Colonic mucosa (tissue), 4 donors: ENCODE measurements at places on chromosomes 13 and 19. TPM values are rescaled to one million over a fixed set of nuclear protein-coding genes. Genes with fewer than 3 reads are reported as not detected.

DNA sequence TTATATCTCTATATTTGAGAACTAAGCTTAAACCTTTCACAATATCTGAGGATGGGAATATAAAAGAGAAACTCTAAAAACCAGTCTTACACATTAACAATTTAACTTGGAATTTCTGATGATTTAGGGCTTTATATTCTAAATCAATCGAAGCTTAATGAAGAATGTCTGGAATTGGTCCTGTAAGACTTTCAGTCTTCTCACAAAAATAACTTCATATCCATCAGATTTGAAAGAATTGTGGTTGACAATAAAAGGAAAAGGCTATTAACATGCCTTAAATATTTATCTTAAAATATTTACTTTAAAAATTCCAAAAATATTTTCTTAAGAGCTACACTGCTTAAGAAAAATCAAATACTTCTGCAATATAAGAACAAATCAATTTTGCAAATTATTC lies 27.3 kb downstream of the MYCBP2 start:
- no peak for DNase-seq

DNA sequence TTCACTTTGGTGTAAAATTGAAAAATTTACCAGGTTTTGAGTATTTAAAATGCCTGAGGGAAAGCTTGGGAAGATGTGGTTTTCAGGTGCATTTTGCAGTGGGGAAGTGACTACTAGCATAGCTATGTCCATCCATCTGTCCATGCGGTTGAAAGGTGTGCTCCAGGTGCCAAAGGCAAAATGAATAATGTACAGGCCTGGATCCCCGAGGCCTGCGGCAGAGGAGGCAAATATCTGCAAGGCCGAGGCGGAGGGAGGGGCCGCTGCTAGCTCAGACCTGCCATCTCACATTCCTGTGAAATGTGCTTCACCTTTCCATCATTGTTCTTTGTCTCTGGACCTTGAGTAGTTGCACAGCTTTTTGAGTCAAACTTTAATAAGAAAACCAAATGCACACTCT lies 65.5 kb downstream of the ERCC5 start:
- DNase-seq = no peak

GRCh38 chr13:90979059-90979458 lies 368.4 kb upstream of the MIR17HG start:
- no peak for DNase-seq

The ZNF585A gene
- 10.2 TPM for total RNA-seq

GRCh38 chr13:97583907-97584497 lies 150.0 kb downstream of the RAP2A start:
- no peak for DNase-seq

DNA sequence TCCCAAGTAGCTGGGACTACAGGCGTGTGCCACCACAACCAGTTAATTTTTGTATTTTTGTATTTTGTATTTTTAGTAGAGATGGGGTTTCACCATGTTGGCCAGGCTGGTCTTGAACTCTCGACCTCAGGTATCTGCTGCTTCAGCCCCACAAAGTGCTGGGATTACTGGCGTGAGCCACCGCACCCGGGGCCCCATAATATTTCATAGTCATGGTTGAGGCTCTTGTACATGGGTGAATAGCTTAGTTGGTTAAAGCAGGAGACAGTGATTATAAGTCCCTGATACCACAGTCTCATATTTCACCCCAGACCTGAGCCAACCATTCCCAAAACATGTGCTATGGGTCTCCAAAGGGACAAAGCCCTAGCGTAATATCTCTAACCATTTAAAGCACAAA lies 26.1 kb downstream of the MBNL2 start:
- no peak for DNase-seq

GRCh38 chr13:49980266-49980665 lies 16.6 kb upstream of the TRIM13 start:
- DNase-seq = no peak

DNA sequence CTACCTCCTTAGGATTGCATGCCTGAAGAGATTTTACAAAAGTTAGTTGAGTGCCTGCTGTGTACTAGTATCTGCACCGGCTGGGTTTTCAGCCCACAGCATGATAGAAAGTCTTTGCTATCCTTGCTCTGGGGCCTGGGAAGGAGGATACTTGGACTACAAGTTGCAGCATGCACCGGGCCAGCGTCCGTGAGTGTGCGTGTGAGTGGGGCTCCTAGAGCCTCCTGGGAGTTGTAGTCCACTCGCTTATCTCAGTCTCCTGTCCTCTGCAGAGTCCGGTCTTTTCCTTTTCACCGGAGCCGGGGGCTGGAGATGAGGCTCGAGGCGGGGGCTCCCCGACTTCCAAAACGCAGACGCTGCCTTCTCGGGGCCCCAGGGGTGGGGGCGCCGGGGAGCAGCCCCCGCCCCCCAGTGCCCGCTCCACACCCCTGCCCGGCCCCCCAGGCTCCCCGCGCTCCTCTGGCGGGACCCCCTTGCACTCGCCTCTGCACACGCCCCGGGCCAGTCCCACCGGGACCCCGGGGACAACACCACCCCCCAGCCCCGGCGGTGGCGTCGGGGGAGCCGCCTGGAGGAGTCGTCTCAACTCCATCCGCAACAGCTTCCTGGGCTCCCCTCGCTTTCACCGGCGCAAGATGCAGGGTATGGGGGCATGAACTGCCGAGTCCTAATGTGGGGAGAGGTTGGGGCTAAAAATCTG lies 20.6 kb downstream of the BRSK1 start:
- no peak for DNase-seq

GRCh38 chr13:97933776-97934175 lies 19.7 kb upstream of the IPO5 start:
- no peak for DNase-seq

DNA sequence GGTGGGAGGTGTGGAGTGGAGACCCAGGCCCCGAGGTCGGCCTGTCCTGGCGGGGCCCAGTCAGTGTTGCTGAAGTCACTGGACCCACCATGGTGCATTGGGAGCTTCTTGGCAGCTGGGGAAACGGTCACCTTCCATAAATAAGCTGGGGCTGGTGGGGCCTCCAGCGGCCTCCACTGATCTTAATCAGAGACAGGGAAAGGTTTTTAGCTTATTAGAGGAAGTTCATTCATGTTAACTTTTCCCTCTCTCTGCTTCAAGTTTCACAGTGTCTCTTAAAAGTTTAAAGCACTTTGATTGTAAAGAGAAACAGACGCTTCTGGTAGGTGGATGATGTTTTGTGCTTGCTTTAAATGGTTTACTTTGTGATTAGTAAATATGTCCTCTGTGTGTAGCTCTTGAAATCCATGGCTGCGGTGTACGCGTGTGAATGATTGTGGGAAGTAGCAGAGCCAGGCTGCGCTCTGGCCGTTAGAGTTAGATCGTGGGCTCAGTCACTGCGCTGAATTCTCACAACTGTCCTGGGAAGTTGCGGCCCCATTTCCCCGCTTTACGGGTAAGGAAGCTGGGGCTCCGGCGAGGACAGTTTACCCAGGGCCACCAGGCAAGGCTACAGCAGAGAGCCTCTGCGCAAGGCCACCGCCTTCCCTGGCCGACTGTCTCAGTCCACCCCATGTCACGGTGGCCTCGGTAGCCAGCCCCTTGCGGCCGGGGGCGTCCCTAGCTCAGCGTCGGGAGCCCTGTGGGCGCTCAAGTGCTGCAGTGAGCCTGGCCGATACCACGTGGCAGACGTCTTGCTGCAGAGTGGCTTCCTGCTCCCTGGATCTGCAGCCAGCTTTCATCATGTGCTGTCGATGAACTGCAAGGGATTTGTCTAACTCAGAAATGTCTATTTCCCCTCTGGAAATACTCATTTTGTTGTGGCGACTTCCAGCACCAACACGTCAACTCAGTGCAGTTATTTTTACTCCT lies 16.5 kb upstream of the NDUFS7 start:
- no peak for DNase-seq

DNA sequence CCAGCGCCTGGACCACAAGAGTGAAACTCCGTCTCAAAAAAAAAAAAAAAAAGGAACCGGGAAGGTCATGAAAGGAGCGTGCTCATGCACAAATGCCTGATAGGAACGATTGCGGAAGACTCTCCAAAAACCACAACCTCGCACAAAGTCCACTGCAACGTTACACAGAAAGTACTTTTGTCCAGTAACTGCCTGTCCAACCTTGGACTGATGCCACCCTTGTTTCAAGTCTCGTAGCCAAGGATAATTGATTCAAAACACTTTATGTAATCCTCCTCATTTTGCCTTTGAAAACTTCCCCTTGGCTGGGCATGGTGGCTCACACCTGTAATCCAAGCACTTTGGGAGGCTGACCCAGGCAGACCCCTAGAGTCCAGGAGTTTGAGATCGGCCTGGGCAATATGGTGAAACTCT lies 13.7 kb downstream of the LGALS7 start:
- DNase-seq = peak; percentile 59

The KCNC3 gene
- 0.61 TPM for total RNA-seq

The KLHL1 gene
- 0.11 TPM for total RNA-seq

- DNase-seq = peak; percentile 95
Observed at GRCh38 chr19:58097781-58098681, at the start of gene ZSCAN18. TSS of gene ZSCAN18 (minus strand) at chr19:58098231. CDS start at chr19:58090267, 7,964 bp downstream.

GRCh38 chr13:79710376-79710775 lies 229.4 kb downstream of the NDFIP2 start:
- DNase-seq = no peak

DNA sequence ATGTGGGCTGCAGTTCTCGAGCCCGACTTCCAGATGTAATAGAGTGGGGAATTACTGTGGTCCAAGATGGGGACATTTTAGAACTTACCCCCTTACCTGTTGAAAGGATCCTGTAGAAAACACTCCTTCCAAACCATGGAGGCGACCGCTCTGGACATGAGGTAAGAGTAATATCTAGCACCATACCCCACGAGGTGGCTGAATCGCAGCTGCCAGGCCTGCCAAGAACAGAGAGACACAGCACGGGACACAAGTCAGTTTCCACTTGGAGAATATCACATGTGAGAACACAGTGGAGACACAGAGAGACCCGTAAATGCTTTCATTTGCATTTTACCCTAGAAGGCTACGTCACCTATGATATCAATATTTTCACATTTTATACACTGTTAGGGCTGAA lies 129.2 kb downstream of the MIPEP start:
- DNase-seq = no peak

The ZNF491 gene
- total RNA-seq = 1.9 TPM

DNA sequence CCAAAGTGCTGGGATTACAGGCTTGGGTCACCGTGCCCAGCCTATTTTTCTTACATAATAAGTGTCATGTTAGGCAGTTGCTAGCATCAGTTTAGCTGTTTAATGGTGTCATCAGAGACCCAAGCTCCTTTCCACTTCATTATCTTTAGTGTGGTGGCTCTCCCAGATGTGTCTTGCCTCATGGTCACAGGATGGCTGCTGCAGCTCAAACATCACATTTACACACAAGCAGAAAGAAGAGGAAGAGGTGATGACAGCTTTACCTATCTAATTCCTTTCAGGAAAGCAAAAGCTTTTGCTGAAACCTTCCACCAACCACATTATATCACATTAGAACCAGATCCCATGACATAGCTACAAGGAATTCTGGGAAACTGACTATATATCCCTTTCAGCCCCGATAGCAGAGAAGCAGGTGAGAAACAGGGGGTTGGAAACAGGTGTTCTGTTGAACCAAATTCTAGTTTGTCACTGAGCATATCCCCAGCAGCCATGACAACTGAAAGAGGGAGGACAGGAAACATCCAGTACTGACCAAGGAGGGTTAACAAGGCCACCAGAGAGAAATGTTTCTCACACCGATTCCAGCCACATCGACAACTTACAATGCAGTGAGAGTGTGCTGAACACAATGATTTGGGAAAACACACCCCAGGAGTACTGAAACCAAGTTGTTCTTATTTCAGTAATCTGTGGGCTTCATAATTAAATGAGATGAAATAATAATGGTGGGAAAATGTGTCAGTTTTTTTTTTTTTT lies 617.0 kb downstream of the UQCRFS1 start:
- DNase-seq = no peak

GRCh38 chr13:52868190-52868589 lies 19.8 kb upstream of the PCDH8 start:
- no peak for DNase-seq

GRCh38 chr19:49152119-49152550 lies 3.1 kb downstream of the HRC start:
- no peak for DNase-seq

DNA sequence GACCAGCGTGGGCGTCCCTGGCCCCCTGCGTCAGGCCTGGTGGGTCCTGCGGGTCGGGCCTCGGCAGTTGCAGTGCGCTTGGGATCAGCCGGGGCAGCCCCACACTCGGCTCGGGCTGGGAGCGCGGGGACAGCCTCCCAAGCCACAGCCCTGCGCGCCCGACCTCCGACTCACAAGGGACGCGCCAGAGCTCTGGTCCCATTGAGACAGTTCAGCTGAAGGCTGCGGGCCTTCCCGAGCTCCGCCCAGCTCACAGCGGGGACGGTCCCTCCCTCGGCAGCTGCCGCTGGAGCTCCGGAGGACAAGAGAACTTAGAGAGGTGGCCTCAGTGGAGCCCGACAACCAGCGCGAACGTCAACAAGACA lies 45.7 kb upstream of the ZNF730 start:
- DNase-seq = peak; percentile 20

DNA sequence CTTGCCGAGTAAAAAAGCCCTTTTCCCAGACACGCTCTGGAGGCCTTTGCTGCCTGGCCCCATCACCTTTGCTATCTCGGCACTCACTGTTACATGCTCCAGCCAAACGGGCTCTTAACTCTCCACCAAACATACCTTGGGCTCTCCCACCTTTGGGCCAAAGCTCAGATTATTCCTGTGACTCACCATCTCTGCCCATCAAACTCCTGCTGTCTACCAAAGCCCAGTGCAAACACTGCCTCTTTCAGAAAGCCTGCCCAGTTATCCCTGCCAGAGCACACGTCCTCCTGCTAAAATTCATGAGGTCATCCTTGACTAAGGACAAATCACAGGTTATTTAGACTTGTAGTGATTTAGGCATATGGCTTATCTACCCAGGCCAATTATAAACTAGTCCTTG lies 48.1 kb upstream of the SERPINE3 start:
- DNase-seq = no peak

DNA sequence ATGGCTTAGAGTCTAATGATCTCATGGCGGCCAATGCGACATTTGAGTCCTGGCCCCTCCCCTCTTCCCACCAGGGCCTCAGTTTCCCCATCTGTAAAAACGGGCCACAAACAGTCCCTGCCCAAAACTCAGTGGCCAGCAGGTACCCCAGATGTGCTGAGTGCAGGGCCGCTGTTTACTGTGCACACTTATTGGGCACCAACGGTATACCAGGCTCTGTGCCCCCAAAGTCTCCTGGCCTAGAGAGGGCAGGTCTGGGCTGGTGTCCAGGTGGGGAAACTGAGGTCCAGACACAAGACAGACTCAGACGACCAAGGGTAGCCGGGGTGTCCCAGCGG lies 23.6 kb upstream of the WDR18 start:
- DNase-seq = no peak

The TRPM4 gene
- total RNA-seq = 175 TPM

GRCh38 chr19:17576758-17577456 lies 21.5 kb downstream of the COLGALT1 start:
- DNase-seq = peak; percentile 87

The LILRA1 gene
- 0.50 TPM for total RNA-seq

The CEACAM1 gene
- 510 TPM for total RNA-seq

The ZNF223 gene
- 5.5 TPM for total RNA-seq
